Umbilical cord (tissue), 2 donors: ENCODE measurements at places on chromosomes 1 and 21. TPM values are rescaled to one million over a fixed set of nuclear protein-coding genes. Genes with fewer than 3 reads are reported as not detected.

GRCh38 chr1:168263130-168263529 lies 17.5 kb upstream of the TBX19 start:
- DNase-seq = no peak

- peak; percentile 82 for DNase-seq
Observed at GRCh38 chr1:155226188-155226909, 17.9 kb downstream of the MTX1 start.

DNA sequence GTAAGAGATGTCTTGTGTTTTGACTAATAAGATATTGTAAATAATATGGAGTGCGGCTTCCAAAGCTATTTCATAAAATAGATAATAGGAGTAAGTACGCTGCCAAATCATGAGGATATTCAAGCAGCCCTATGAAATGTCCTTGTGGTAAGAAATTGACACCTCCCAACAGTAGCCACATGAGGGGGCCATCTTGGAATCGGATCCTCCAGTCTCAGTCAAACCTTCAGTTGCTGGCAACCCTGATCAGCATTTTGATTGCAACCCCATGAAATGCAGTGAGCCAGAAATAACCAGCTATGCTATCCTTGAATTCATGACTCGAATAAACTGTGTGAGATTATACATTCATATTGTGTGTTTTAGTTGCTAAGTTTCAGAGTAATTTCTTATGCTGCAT lies 212.4 kb downstream of the PLA2G4A start:
- DNase-seq = no peak

ZNF593OS gene
- not detected for total RNA-seq

- peak; percentile 78 for DNase-seq
Observed at GRCh38 chr1:26993237-26994019, at the start of gene TRNP1. TSS of gene TRNP1 (plus strand) at chr1:26993692. CDS start at chr1:26993787, 95 bp downstream.

LCE1A gene
- total RNA-seq = not detected

GRCh38 chr1:155005076-155006011 lies 2.7 kb downstream of the ZBTB7B start:
- no peak for DNase-seq
